ENCODE measurements at places on chromosomes 16 and 17. TPM values are rescaled to one million over a fixed set of nuclear protein-coding genes. Genes with fewer than 3 reads are reported as not detected.

NACA2 gene
- total RNA-seq = not detected

C1QTNF8 gene
- total RNA-seq = not detected

SLC13A5 gene
- total RNA-seq = not detected

DNA sequence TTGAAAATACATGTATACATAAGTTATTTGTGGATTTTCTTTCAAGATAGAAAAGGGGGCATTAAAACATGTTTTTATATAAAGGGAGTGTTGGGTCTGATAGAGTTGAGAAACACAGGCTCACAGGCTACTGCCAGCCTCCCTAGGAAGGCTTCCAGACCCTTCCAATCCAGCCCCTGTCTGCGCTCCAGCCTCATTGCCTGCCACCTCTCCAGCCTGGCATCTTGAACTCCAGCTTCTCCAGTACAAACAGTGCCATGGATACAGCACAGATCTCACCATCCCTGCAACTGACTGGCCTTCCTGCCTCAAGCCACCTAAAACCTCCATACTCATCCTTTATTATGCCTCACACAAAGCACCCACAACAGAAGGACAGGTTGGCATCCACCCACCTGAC is 40.7 kb downstream of the CCDC182 start:
- H3K36me3 ChIP-seq = no peaks in the 10 kb centered on the region
- H3K4me3 ChIP-seq = no peak overlapping the region

GRCh38 chr16:89155184-89155679 is 16.3 kb upstream of the CDH15 start:
- peaks cover 7% of the 10 kb centered on the region for H3K36me3 ChIP-seq
- peaks cover 8% of the 10 kb centered on the region for H3K4me1 ChIP-seq
- peak; percentile 80 for DNase-seq

- no peaks in the 10 kb centered on the region for H3K36me3 ChIP-seq
- H3K4me1 ChIP-seq = no peaks in the 10 kb centered on the region
- no peak for DNase-seq
- H3K27me3 ChIP-seq = no peaks in the 10 kb centered on the region
- no peak overlapping the region for H3K4me3 ChIP-seq
- no peak overlapping the region for H3K27ac ChIP-seq
Observed at GRCh38 chr16:35339337-35339736, 1879.9 kb downstream of the TP53TG3F start.

DNA sequence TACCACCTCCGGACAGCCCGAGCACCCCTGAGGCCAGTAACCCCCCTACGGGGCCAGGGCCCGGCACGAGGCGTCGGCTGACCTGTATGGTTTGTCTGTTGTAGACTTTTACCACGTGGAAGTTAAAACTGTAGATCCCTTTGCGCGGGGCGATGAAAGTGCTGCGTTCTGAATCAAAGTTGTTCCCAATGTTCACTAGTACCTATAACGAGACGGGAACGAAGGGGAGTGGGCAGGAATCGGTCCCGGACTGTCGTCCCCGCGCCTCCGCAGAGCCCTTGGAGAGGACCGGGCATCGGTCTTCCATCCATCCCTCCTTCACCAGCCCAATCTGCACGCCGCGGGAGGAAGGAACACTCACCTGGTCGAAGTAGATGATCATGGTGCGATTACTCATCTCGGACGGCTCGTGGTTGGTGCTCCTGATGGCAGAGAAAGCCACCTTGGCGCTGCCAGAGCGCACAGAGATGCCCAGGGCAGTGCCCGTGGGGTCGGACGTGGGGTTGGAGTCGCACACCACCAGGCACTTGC is 732 bp downstream of the CBLN1 start:
- H3K36me3 ChIP-seq = no peaks in the 10 kb centered on the region
- no peak overlapping the region for H3K27ac ChIP-seq
- H3K4me3 ChIP-seq = no peak overlapping the region

All from IMR-90 (cell line).